NCI-H2081 (cell line): ENCODE measurements at places on chromosomes 12 and 14.

DNA sequence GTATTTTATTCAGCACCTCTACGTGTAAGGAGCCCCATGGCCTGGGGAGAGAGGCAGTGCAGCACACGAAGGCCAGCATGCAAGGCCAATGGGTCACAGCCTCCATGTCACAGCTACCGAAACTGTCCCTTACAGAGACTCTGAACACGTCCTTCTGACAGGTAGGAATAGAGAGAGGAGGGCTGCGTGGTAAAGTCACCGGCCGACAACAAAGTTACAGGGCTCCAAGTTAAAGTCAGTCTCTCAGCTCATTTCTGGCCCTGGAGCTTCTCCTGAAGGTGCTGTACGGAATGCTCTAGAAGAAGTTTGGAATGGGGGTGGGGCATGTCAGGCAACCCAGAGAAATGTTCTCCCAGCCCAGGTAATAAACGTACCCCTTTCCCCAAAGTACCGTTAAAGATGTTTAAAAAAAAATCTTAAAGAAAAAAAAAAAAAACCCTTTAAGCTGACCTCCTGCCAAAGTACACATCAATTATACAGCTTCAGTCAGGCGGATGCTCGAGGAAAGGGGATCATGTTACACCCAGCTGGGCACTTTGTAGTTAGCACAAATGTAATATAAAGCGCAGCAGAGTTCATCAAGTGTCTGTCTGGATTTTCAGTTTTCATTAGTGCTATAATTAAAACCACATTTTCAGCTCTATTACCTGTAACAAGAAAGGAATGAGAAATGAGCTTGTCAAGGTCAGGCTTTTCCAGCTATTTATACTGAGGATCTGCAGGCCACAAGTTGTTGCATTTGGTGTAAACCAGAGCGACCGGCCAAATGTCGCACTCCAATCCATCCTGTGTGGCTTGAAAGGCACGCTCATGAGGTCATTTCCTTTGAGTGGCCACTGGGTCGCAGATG is 53.3 kb upstream of the CDKN3 start:
- peak; percentile 69 for DNase-seq

DNA sequence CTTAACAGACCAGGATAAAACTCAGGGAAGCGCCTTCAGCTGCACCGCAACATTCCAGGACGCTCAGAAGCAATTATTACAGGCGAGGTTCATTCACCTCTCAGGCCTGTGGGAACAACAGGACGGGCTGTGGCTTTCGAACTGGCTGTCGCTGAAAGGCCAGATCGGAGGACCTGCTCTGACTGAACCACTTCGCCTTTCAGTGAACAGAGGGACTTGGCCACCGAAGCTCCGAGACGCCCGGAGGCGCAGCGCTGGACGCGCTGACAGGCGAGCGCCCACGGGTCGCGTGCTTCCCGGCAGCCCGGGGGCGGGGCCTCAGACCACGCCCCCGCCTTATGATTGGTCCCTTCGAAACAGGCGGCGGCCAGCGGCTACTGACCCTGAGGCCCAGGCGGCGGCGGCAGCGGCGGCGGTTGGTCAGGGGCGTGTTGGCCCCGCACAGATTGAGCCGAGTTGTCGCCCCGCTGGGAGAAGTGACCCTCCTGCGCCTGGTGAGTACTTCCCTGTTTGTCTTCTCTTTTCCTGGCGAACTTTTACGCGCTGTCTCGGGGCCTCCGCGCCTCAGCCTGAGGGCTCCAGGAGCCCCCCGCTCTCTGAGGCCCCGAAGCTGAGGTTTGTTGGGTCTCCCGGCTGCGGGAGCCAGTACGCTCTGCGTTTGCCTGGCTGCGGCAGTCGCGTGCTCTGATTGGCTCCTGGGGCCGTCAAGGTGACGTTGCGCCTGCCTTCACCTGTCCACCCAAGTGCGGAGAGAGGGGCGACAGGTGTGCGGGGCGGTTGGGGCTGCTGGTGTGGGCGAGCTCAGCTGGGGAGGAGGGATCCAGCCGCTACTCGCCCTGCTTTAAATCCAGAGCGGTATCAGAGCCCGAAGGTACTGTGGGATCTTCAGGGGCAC is at the start of gene GAS2L3:
TSS of gene GAS2L3 (plus strand) at position 393 of the 895 bp plus-strand sequence. CDS start 21,221 bp downstream, outside the sequence.
- DNase-seq = peak; percentile 91

GRCh38 chr14:79475887-79476532 is 735.3 kb downstream of the DIO2 start:
- DNase-seq = no peak

DNA sequence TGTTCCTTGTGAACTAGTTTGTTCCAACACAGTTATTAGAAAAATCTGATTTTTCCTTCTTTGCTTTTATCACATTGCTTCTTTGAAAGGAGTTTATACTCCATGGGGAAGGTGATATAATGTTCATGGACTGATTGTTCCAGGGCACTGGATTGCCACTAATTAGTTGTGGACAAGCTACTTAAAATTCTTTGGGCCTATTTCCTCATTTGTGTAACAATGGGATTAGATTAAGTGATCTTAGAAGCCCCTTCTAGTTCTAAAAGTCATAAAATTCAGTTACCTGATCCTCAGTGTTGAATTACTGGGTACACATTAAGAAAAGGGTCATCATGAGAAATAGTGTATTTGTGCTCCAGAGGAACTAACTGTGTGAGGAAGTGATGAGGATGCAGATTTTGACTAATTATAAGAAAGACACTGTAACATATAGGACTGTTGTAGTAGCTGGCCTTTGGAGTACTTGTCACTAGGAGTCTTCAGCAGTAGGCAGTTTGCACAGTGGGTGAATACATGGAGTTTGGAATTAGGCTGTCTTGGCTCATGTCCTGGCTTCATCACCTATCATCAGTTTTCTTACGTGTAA is 82.2 kb downstream of the MIA2 start:
- DNase-seq = no peak

DNA sequence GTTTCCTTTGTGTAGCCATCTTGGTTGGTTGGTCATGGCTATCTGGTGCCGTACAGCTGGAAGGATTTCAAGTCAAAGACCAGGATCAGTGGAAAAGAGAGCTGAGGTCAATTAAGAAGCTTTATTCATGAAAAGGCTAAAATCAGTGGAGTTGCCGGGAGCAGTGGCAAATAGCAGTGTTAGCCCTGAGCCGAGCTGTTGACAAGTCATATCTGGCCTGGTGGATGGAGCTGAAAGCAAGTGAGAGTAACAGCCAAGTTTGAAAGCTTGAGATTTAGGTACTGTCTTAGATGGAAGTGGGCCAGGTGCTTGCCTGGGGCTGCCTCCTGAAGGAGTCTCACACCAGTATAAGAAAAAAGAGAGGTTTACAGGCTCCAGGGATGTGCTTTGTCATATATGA is 9.0 kb downstream of the BATF start:
- DNase-seq = no peak

- DNase-seq = no peak
These were observed 11.1 kb downstream of the RASSF3 start for GRCh38 chr12:64621257-64621942.

- DNase-seq = no peak
These were observed 33.5 kb upstream of the CHST11 start for GRCh38 chr12:104423273-104423672.

- DNase-seq = no peak
These were observed 144.3 kb downstream of the CHST11 start for GRCh38 chr12:104600790-104601739.

GRCh38 chr12:28830491-28830890 is 318.6 kb upstream of the FAR2 start:
- DNase-seq = no peak

- DNase-seq = no peak
These were observed 11.0 kb downstream of the FKBP3 start for GRCh38 chr14:45123271-45123670.

- DNase-seq = no peak
These were observed 60.7 kb downstream of the PTPN11 start for GRCh38 chr12:112479413-112479812.

GRCh38 chr12:76084863-76085519 is 506 bp upstream of the NAP1L1 start:
- DNase-seq = peak; percentile 89

DNA sequence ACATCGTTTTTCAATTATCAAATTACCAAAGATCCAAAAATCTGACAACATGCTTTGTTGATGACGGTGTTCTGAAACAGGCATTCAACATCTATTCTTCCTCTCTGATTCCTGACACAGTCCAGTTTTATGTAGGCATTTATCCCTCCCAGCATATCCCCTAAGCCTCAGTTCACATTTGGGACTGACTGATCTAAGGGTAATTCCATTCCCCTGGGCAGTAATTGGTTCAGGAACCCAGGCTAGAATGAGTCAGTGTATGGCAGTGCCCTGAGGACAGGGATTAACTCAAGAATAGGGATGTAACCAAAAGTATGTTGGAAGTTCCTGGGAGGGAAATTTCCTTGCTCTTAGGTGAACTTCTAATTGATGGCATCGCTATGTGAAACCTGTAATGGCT is 10.3 kb upstream of the PCNX1 start:
- DNase-seq = no peak

- DNase-seq = no peak
These were observed 2.7 kb upstream of the SLCO1A2 start for GRCh38 chr12:21337453-21337852.

GRCh38 chr14:99435327-99435726 is 45.3 kb downstream of the SETD3 start:
- DNase-seq = no peak

GRCh38 chr12:25819691-25820090 is 138.8 kb upstream of the RASSF8 start:
- no peak for DNase-seq

DNA sequence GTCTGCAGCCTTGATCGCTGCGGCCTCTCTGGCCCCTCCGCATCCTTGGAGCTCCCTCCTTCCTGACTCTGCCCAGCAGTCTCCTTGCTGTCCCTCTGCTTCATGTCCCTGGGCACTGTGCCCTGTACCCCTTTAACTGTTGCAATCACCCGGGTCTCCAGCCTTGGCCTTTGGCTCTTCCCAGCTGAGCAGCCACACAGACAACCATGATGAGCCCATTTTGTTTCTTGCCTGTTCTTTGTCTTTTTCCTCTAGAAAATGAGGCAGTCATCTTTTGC is 40.6 kb upstream of the MEG3 start:
- no peak for DNase-seq

GRCh38 chr12:80235944-80236343 is 136.6 kb downstream of the OTOGL start:
- no peak for DNase-seq

DNA sequence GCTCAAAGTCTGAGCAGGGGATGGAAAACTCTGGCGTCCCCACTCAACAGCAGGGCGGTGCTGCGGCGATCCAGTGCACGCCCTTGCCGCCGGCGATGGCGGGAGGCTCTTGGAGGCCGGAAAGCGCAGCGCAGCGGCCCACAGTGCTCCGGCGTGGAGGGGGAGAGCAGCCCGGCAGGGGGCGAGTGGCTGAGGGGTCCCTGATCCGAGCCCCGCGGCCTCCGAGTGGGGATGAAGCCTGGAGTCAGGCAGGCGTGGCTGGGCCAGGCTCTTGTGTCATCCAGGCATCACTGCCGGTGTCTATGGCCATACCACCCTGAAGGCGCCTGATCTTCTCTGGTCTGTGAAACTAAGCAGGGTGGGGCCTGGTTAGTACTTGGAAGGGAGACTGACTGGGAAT is 183.1 kb downstream of the ALG10 start:
- DNase-seq = no peak

- no peak for DNase-seq
These were observed 8.9 kb downstream of the CLEC12A start for GRCh38 chr12:9980126-9980525.

DNA sequence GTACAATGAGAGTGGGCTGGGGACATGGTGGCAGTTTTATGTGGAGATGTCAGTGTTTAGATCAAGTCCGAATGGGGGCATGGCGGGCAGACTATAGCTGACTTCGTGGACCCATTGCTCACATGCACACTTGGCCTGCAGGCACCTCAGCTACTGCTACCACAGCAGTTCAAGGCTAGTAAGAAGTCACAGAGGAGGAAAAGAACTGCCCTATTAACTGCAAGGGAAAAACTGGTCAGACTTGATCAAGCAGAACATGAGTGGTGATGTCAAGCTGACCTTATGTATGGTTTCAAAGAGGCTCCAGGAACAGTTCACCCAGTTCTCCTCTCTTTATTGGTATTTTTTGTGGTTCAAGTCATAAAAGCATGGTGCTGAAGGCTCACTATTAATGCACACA is 30.2 kb upstream of the FRS2 start:
- DNase-seq = no peak

- DNase-seq = no peak
These were observed 3.5 kb upstream of the KLC1 start for GRCh38 chr14:103625356-103626095.

DNA sequence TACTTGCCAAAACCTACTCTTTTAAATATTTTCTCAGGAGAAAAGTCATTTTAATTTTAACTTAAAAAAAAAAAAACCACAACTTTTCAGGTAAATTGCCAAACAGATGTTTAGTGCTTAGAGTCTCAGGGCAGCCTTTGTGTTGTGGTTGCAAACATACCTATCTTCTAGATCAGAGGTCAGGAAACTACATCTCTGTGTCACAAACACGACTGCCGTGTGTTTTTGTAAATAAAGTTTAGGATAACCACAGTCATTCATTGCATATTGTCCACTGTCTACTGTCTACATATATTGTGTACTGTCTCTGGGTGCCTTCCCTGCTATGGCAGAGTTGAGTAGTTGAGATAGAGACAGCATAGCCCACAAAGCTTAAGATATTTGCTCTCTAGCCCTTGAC is 48.9 kb downstream of the DYRK2 start:
- no peak for DNase-seq

GRCh38 chr12:57477710-57478681 is 1.7 kb downstream of the ARHGAP9 start:
- no peak for DNase-seq

DNA sequence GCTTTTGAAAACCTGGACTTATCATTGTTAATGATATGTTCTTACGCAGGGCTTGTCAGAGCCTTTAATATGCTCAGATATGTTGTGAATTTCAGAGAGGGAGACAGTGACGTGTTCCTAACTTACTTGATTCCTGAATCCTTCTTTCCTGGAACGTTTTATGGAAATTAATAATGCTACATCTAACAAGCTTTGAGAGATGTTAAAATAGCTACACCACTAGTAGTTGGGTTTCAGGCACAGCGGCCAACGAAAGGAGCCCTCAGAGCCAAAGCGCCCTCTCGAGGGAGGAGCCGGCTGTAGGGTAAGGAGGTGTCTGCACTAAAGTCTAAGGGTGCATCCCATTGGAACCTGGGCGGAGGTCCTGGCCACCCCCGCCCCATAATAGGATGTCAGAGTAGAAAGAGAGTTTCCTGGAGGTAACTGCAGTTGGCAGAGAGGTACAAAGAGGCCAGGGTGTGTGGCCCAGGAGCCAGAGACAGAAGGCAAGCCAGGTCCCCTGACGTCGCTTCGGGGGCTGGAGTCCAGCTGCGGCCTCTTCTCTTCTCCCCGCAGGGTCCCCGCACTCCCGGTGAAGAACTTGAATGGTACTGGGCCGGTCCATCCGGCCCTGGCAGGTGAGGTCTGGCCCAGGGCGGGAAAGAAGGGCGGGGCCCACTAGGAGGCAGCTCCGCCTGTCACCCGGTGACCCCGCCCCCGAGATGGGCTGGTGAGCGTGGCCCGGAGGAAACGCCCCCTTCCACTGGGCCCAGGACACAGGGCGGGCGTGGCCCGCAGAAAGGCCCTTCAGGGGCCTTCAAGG is 36.3 kb downstream of the DTX1 start:
- DNase-seq = no peak

GRCh38 chr14:35578639-35579038 is 44.7 kb downstream of the INSM2 start:
- no peak for DNase-seq
